ENCODE measurements at places on chromosomes 16 and 17.

- DNase-seq: no peak
Observed at GRCh38 chr17:81513372-81513752, 763 bp upstream of the ACTG1 start.

GRCh38 chr16:47493381-47494337 lies 32.5 kb downstream of the PHKB start:
- DNase-seq: no peak

GRCh38 chr16:50809561-50809960 lies 67.7 kb downstream of the CYLD start:
- DNase-seq: no peak

DNA sequence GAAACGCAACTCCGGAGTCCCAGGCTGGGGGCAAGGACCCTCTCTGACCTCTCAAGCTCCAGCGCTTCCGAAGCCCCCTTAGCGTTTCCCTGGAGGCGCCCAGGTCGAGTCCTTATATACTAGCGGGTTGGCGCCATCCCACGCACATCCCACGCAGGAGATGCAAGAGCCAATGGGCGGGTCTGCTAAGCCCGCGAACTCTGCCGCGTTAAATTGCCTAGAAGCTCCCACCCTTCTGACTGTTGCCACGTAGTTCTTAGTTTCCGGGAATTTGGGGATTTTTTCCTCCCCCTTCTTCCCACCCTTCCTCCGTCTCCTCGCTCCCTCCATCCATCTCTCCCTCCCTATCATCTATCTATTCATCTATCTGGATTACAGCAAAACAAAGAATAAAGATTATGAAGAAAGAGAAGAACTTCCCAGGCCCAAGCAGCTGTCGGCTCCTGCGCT lies at the start of gene SLFN11:
SLFN11 (minus strand) TSS at position 88 of the 450 bp plus-strand sequence. CDS start 9,814 bp downstream, outside the sequence.
- no peak for DNase-seq

DNA sequence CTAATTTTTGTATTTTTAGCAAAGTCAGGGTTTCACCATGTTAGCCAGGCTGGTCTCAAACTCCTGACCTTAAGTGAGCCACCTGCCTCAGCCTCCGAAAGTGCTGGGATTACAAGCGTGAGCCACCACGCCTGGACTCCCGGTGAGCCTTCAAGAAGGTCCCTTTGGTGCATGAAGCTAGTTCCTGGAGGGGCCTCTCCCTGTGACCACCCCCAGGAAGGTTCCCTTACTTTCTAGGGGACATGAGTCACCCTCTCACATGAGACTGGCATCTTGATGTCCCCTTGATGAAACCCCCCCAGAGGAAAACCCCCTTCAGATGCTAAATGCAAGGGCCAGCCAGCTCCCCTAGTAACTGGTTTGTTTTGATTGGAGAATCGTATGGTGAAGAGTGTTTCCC lies 12.8 kb downstream of the CARHSP1 start:
- DNase-seq: no peak

DNA sequence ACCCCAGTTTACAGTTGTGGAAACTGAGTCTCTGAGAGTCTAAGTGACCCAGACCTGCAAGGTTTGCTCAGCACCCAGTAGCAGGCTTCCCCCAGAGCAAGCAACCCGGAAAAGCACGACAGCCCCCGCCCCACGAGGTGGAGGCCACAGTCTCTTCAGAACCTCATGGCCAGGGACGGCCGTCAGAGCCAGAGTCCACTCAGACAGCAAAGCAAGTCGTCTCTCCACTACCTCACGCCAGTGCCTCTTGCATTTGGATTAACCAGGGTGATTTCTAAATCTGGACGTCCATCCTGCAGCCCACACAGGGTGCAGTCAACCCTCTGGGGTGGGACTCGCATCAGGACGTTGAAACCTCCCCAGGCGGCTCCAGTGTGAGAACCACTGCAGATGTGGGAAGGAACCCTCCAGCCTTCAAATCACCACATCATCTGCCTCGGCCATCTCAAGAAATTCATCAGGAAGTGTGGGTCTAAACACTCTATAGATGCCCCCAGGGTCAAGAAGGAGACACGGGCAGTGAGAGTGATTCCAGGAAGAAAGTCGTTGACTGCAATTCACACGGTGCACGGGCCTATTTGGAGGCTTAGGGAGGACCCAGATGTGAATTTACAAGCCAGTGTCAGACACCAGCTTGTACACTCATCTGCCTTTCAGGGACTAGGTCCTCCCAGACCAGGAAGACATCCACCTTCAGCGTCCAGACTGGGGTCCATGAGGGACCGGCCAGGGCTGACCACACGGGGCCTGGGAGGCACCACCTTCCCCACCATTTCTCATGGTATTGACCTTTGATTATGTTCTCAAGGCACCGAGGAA lies 20.2 kb upstream of the RBFOX3 start:
- DNase-seq: no peak

- DNase-seq: no peak
Observed at GRCh38 chr17:6787081-6787693, 11.2 kb downstream of the FBXO39 start.

DNA sequence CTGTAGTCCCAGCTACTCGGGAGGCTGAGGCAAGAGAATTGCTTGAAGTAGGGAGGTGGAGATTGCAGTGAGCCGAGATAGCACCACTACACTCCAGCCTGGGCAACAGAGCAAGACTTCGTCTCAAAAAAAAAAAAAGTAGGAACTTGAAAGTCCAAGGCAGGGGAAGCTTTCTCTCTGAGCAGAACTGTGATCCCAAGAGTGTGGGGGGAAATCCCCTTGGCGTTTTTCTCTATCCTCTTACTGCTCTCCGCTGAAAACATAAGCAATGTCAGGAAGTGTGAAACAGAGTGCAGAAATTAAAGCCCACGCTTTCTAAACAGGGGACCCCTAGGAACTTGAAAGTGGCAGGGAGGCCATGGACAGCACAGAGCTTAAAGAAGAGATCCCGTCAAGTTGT lies 9.8 kb upstream of the CMTM3 start:
- DNase-seq: no peak

DNA sequence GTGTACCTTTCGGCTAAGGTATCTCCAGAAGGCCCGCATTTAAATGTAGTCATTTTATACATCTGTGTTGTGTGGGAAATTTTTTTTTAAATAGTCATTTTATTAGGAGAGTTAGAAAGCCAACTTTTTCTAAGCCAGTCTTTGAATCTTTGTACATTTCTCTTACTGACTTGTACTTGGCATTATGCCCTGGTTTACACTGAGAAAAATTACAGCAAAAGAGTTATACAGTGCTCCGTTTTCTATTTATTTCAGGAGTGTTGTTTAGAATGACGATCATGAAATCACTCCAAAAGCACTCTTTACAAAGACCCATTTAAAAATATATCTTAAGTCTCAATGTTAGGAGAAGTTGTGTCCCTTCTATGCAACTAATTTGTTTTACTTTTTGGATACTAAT lies 91.8 kb downstream of the CYB561 start:
- no peak for DNase-seq

GRCh38 chr17:54992797-54993639 lies 24.5 kb downstream of the STXBP4 start:
- DNase-seq: no peak

- DNase-seq: no peak
Observed at GRCh38 chr17:11925262-11926021, 71.8 kb downstream of the ZNF18 start.

DNA sequence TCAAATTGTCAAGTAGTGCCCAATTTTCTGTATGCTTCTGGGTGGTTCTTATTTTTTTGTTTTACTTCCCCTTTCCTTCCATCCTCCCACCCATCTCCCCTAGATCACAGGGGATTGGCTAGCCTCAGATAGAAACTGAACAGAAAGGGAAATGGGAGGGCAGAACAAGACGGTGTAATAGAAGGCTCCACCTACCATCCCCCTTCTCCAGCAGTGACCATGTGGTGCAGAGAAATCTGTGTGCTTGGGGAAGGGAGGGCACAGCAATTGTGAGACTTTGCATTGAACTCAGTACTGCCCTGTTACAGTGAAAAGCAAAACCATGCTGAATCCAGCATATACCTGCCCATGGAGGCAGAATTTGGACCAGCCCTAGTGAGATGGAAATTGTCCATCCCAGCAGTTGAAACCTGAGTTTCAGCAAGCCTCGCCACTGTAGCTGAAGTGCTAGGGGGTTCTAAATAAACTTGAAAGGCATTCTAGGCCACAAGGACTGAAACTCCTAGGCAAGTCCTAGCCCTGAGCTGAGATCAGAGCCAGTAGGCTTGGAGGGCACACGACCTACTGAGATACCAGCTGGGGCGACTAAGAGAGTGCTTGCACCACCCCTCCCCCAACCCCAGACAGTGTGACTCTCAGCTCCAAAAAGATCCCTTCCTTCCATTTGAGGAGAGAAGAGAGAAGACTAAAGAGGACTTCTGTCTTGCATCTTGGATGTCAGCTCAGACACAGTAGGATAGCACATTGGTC lies 5.2 kb downstream of the SLFN11 start:
- DNase-seq: no peak

DNA sequence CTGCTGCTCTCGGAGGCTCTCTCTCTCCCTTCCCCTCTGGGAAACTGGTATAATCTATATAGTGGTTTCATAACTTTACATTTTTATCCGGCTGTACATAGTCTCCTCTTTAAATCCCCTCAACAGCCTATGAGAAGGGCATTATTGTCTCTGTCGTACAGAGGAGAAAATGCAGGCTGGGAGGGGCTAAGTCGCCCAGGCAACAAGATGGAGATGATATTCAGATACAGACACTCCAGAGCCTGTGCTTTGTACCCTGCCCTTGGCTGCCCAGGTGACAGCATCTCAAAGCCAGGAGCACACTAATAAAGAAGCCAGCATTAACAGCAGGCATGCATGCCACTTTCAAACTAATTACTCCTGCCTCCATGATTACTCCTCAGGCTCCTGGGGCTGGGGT lies 4.7 kb upstream of the EIF1 start:
- no peak for DNase-seq

DNA sequence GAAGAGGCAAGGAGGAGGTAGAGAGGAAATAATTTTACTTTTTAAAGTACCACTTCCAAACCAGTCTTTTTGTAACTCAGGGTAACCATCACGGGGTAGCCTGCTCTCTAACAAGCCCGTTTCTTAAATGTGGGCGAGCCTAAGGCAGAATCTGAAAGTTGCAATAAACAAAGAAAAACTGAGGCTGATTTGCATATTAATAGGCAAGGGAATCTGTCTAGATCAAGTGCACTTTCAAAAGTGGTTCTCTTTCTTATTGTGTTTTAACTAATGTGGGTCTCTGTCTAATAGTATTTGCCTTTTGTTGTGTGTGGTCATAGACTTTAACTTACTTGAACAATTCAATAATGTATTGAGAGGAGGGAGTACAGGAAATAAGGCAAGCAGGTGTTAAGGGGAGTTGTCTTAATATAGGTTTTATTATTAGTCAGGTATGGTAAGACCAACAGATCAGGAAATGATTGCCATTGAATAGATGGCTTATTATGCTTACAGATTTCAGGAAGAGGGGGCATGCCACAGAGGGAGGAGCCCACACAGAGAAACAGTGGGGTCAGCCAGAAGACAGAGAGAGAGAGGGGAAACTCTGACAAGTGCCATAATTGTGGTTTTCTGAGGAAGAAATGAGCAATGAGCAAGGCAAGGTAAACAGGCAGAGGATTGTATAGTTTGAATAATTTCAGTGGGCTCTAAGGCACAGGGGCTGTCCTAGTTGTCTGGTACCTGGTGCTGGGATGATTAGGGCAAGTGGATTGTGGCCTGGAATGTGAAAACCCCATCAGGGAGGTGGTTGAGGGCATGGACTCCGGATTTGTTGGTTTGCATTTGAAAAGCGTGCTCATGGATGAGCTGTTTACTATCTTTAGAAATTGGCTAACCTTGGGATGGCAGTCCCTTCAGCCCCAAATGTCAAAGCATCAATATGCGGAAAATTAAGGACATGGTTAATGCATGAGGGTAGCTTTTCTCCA lies 237.2 kb downstream of the TOX3 start:
- no peak for DNase-seq

DNA sequence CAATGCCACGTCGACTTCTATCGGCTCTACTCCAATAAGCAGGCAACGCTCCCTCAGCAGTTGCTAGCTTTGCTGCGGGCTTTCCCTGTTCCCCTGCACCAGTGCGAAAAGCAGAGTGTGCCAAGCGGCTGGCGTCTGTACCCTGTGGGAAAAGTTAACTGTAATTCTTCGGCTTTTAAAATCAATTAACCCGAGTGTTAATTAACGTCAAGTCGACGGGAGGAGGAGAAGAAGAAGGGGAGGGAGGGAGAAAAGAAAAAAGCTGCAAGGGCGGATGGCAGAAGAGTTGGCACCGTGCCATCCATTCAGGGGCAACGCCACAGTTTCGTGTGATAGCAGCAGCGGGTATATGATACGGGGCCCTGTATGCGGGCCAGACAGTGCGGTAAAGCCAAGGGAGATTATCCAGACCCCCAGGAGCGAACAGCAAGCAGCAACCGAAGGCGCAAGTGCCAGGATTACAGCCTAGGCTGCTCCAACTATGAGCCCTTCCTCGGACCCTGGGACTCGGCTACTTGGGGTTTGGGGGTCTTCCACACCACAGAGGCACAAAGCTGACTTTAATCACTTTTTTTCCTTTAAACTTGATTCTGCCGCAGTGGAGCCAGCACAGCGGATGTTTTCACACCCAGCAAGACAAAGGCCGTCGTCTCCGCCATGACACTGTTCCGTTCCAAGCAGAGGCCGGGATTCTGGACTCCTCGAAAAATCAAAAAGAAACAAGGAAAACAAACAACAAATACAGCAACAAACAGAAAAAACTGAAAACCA lies 253.8 kb upstream of the PMFBP1 start:
- no peak for DNase-seq

DNA sequence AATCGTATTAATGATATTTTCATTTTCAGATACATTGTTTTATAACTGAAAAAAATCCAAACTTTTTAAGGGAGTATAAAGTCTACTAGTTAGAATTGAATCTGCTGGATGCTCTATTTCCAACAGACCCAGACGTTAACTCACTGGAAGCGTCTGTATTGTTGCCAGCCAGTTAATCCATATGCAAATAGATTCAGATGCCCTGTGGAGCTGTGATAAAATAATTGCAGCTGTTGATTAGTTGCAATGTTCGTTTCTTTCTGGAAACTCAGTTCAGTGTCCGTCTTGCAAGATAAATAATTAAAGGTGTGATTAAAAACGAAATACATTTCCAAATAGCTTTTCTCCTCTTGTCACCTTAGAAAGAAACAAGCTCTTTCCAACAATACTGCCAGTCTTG lies 5.1 kb upstream of the GNA13 start:
- DNase-seq: no peak

DNA sequence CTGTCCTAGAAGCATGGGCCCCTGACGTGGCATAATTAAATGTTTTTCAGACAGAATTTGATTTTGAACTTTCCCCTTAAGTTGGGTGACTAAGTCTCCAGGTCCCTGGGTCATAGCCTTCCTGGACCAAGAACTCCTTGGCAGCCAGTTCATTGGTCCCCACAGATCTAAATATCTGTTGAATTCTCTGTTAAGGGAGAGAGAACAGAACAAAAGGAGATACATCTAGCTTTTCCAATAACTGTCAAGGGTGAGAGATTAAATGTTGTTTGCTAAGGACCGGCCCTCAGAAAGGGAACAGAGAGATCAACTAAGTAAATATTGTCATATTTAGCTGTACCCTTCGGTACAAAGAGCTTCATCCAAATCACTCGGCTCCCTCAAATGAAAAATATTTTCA lies 78.2 kb upstream of the NOL11 start:
- no peak for DNase-seq

GRCh38 chr16:351804-352520 lies 561 bp downstream of the AXIN1 start:
- DNase-seq: no peak

GRCh38 chr16:3716831-3717234 lies 491 bp downstream of the TRAP1 start:
- no peak for DNase-seq
